ENCODE measurements at places on chromosomes 3 and 15.

DNA sequence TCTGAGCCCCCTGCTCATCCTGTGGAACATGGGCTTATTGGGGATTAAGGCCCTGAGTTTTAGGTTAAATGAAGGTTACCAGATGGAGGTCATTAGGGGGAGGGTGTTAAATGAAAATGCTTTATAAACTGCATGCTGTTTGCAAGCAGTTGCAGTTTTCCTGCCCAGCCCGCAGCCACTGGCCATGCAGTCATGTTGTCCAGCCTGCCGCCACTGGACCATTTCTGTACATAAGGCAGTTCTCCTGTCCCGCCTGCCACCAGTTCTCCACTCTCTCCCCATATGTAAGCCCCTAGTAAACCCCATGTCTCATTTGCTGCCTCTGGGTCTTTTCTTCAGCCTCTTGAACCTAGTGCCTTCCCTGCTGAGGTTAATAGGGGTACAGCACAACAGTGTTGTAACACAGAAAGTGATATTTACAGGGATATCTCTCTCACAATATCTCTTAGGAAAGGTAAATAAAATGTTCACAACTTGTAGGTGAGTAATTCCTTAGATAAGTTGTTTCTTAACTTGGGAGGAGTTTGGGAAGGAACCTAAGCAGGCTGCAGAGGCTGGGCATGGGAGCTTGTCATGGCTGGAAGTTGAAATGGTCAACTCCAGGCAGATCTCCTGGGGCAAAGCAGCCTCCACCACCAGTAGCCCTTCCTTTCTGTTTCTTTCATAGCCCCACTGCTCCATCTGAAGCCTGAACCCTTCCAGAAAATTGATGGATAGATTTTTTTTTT lies 148.2 kb downstream of the CMSS1 start:
- DNase-seq, result no peak

DNA sequence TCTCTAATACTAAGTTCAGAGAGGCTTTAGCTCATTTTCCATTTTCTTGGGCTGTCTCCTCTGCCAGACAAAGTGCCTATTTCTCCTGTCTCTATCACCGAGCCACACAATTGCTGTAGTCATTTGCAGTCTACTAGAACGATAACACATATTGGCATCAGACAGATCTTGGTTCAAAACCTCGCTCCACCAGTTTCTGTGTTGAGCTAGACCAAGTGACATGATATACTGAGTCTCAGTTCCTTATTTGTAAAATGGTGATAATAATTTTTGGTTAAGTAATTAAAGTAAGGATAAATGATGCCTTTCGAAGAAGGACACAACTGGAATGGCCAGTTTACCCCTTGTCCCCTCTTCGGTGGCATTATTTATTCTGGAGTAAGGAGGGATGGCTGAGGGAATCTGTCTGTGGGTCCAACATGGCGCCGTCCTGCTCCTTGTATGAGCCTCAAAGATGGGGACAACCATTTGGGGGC lies 398 bp upstream of the RAB7A start:
- no peak for DNase-seq

- no peak for DNase-seq
Measured at GRCh38 chr3:75983111-75983510, 197.8 kb upstream of the ZNF717 start.

GRCh38 chr3:149186721-149187120 lies 34.9 kb downstream of the CP start:
- DNase-seq, result no peak

DNA sequence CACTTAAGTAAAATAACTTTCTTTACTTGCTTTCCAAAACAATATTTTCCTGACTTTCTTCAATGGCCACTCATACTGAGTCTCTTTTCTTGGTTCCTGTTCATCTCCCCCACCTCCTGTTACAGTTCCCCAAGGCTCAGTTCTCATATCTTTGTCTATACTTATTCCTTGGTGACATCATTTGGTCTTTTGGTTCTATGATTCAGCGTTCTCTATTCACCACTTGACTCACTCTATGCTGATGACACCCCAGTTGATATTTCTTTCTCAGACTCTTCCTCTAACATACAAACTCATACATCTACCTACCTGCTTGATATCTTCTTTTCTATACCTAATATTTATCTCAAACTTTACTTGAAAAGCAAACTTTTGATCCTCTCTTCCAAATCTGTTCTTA lies 85.0 kb upstream of the P3H2 start:
- DNase-seq, result no peak

DNA sequence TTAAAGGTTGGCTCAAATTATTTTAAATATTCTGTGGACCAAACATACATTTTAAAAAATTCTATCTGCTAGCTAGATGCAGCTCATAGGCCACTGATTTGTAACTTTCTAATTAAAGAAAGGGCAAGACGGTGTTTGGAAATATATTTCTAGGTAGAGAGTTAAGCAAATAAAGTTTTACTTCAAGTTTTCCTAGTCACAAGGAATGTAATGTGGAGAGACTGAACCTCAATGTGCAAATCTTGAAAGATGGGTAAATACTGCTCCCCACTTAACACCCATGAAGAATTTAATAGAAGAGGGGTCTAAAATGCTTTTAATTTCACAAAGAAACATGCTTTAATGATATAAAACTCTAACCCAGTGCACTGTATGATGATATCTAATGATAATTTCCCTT lies 175.2 kb downstream of the TIGIT start:
- DNase-seq, result no peak

DNA sequence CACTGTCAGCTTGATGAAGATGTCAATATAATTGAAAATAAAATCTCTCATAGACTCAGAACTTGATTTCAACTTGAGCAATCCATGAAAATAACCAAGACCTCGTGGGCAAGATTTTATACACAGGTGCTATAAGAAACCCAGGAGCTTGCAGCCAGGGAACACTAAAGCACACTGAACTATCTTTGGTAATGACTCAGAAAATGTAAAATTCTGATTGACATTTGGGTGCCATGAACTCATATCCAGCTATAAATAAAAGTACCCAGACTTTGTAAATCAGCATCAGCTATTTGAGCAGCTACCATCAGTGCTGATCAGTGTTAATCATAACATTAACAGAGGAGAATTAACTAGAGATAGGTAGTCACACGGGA lies 61.5 kb downstream of the PLCH1 start:
- no peak for DNase-seq

DNA sequence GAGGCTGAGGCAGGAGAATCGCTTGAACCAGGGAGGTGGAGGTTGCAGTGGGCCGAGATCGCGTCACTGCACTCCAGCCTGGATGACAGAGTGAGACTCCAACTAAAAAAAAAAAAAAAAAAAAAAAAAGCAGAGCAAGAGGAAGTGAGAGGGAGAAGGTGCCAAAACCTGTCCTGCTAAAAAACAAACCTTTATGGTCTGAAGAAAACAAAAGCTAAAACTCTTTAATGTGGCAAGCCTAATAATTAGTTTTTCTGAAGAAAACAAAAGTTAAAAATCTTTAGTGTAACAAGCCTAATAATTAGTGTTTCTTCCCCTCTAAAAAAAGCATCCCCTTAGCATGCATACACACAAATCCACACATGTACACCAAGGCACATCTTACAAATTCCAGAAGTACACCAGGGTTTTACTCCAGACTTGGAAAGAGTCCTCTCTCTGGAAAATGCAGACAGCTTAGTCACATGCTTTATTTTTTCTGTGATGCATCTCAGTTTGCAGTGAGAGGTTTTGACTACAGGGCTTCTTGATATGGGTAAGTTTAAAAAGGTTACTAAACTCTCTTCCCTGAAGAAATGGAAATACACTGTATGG lies 65.9 kb downstream of the HACD2 start:
- no peak for DNase-seq

DNA sequence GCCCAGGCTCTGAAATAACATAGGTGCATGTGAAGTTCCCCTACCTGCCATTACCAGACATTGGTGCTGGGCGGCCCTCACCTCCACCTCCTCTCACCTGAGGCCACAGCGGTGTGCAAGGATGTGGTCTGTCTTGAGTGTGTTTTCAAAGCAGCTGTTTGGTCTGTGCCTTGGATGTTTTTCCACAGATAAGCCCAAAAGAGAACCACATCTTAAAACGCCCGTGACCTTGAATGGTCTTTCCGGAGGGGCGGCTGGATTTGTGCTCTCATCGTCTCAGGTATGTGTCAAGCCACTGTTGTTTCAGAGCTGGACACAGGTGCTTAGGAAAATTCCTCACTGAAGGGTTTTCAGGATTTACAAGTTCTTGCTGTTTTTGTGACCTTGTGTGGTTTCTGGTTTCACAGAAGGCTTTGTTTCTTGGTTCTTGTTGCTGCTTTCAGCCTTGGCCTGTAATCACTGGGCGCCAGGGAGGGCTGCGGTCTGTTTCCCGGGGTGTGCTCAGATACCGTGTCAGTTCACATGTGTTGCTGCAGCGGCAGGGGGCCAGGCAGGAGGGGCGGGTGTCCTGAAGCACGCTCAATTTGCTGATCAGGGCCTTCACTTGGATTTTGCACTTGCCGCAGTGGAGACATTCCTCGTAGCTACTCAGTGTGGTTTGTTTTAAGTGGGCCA lies 128.4 kb downstream of the IGF1R start:
- no peak for DNase-seq

- no peak for DNase-seq
Measured at GRCh38 chr3:127834771-127835170, 12.5 kb upstream of the MGLL start.
